Stimulated activated CD8-positive, alpha-beta memory T cell treated with anti-CD3 and anti-CD28 coated beads, Interleukin-4, amount 100 ng/mL, for 1 hour (primary cell): ENCODE measurements at places on chromosomes 13 and 19.

GRCh38 chr19:5154129-5154798 is 185.4 kb downstream of the KDM4B start:
- no peak for DNase-seq

DNA sequence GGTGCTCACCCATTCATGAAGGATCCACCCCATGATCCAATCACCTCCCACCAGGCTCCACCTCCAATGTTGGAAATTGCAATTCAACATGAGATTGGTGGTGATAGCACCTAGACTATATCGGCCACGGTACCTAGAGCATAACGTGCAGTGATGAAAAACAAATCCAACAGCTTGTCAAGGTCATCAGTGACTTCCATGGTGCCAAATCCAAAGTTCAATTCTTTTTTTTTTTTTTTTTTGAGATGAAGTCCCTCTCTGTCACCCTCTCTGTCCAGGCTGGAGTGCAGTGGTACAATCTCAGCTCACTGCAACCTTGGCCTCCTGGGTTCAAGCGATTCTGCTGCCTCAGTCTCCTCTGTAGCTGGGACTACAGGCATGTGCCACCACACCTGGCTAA is 17.1 kb upstream of the ACP7 start:
- no peak for DNase-seq

DNA sequence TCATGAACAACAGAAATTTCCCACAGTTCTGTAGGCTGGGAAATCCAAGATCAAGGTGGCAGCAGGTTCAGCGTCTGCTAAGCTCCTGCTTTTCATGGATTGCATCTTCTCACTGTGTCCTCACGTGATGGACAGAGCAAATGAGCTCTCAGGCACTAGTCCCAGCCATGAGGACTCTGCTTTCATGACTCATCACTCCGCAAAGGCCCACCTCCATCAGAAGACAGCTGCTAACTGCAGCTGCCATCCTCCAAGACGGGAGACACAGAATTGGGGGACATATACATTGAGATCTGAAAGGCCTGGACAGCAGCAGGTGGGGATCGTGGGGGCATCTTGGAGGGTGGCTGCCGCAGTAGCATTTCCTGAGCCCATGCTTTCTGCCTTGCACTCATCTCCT is 44.4 kb upstream of the SPATA13 start:
- DNase-seq, result no peak

GRCh38 chr19:47603706-47604565 is 5.0 kb upstream of the BICRA start:
- no peak for DNase-seq

GRCh38 chr19:2138061-2138728 is 13.2 kb downstream of the AP3D1 start:
- DNase-seq, result no peak

GRCh38 chr19:17259118-17259780 is 5.3 kb downstream of the USHBP1 start:
- DNase-seq, result no peak

- DNase-seq, result no peak
These were observed 478.4 kb downstream of the PCDH9 start for GRCh38 chr13:66751691-66752090.

- no peak for DNase-seq
These were observed 43.4 kb upstream of the MEDAG start for GRCh38 chr13:30862707-30863106.

GRCh38 chr19:8585894-8586750 is 8.9 kb upstream of the MYO1F start:
- no peak for DNase-seq

- no peak for DNase-seq
These were observed 20.9 kb downstream of the TECR start for GRCh38 chr19:14550201-14550754.

DNA sequence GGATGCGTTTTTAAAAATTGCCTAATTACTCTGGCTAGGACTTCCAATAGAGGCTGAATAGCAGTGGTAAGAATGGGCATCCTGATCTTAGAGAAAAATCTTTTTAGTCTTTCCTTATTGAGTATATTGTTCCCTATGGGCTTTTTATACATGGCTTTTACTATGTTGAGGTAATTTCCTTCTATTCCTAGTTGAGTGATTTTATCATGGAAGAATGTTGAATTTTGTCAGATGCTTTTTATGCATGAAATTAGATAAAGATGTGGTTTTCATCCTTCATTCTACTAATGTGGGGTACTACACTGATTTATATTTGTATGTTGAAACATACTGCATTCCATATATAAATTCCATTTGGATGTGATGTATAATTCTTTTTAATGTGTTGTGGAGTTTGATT is 2673.8 kb downstream of the PCDH9 start:
- no peak for DNase-seq

GRCh38 chr19:43766755-43767043 is 11.9 kb upstream of the SMG9 start:
- DNase-seq, result no peak

DNA sequence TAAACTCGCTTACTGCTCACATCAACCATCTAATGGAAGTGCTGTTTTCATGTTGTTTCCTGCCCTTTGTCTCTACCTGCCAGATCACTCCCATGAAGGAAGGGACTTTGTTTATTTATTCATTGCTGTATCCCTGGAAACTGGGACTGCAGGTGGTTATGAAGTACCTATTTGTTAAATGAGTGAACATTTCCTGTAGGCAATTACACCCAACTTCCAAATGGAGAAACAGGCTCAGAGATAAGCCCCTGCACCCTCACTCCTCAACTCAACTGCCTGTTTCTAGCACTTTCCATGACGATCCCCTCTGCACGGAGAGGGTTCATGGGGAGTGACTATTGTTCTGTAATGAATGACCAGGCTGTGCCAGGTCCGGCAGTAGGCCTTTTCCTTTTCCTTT is 1.9 kb upstream of the SELENOW start:
- DNase-seq, result no peak

DNA sequence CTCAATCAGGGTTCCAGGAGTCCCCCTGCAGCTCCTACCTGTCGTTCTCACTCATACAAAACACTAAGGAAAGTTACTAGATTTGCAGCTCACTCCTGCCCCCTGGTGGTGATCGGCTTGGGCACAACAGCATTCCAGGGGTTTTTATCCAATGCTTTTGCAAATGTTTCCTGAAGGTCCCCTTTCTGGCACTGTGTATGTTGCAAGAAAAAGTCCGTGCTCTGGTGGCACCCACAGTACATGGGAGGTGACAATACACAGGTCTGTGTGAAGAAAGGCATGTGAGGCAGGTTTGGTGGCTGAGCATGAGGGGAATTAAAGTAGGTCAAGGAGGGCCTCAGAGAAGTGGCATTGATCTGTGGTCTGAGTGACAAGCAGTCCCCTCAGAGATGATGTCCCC is 8.6 kb upstream of the TYK2 start:
- peak; percentile 87 for DNase-seq
